ENCODE measurements at places on chromosomes 3 and 15.

- DNase-seq: peak; percentile 58
These were observed 136.0 kb upstream of the RARB start for GRCh38 chr3:25292036-25292435.

GRCh38 chr3:3134750-3135448 lies 8.2 kb downstream of the TRNT1 start:
- DNase-seq: no peak

- DNase-seq: no peak
These were observed 179.5 kb downstream of the WNT5A start for GRCh38 chr3:55307622-55308021.

DNA sequence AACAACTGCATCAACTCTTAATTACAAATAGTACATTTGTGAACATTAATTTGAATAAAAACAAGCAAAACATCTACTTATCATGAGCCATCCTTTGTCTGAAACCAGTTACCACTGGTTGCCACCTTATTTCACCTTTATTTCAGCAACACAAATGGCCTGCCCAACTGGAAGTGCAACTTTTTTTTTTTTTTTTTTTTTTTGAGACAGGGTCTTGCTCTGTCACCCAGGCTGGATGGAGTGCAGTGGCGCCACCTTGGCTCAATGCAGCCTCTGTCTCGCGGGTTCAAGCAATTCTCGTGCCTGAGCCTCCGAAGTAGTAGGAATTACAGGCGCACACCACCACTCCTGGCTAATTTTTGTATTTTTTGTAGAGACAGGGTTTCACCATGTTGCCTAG lies 13.1 kb downstream of the WDR82 start:
- no peak for DNase-seq

GRCh38 chr3:197960694-197961581 lies 921 bp downstream of the LMLN start:
- peak; percentile 13 for DNase-seq

DNA sequence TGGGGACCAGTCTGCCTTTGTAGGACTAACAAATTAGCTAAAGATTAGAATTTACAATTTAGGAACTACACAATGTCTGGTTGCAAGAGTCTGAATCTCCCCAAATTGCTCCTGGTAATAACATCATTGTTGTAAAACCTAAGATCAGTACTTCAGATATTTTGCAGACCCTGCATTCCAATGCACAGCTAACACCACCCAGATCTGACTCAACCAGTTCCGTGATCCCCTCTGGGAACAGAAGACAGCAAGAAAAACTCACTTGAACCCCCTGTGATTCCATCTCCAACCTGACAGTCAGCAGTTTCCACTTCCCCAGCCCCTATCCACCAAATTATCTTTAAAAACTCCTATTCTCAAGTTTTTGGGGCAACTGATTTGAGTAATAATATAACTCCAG lies 201.9 kb upstream of the ARPP21 start:
- DNase-seq: no peak

GRCh38 chr3:27666708-27667107 lies 55.4 kb downstream of the EOMES start:
- DNase-seq: peak; percentile 97

GRCh38 chr15:52509500-52510245 lies 19.0 kb downstream of the MYO5A start:
- DNase-seq: peak; percentile 25

DNA sequence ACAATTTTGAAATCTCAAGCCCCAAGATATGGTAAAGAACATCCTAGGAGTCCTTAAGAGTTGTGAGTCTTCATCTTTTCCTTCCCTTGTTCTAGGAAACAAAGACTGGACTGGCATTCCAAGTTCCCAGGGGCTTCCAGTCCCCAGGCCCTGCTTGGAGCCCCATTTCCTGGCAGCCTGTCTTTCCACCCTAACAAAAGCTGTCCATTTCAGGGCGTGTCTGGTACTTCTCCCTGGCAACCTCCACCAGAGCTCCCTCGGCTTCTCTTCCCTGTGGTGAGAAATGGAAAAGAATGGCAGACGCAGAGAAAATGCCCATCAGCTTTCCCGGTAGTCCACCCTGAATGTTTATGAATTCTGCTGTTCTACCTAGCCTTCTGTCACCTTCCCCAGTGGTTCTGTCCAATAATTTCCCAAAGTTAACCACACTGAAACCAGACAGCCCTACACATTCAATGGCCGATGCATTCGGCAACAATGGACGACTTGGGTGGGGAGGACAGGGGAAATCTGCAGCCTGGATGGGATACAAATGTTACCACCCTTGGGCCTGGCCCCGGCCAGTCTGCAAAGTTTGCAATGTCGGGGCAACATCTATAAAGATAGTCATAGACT lies 6.8 kb downstream of the RAB6B start:
- DNase-seq: no peak

- no peak for DNase-seq
These were observed 49.0 kb upstream of the SLC4A7 start for GRCh38 chr3:27533261-27533607.

- DNase-seq: peak; percentile 24
These were observed 19.2 kb downstream of the ZIC1 start for GRCh38 chr3:147428326-147428725.

DNA sequence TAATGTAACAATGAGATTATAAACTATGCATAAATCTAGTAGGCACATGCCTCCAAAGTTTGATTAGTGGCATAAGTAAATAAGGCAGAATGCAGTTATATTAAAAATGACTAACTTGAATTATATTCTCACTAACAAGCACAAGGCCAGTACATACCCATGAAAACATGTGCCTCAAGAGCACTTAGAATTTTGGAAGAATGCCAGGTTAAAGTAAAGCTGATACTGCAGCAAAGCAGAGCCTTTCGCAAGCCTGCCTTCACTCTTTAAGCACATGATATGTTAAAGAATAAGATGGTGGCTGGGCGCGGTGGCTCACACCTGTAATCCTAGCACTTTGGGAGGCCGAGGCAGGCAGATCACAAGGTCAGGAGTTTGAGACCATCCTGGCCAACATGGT lies 49.0 kb downstream of the KBTBD12 start:
- peak; percentile 24 for DNase-seq

- DNase-seq: no peak
These were observed 24.4 kb downstream of the MCCC1 start for GRCh38 chr3:183074881-183075280.

GRCh38 chr3:11757441-11757875 lies 89.2 kb downstream of the TAMM41 start:
- DNase-seq: no peak

DNA sequence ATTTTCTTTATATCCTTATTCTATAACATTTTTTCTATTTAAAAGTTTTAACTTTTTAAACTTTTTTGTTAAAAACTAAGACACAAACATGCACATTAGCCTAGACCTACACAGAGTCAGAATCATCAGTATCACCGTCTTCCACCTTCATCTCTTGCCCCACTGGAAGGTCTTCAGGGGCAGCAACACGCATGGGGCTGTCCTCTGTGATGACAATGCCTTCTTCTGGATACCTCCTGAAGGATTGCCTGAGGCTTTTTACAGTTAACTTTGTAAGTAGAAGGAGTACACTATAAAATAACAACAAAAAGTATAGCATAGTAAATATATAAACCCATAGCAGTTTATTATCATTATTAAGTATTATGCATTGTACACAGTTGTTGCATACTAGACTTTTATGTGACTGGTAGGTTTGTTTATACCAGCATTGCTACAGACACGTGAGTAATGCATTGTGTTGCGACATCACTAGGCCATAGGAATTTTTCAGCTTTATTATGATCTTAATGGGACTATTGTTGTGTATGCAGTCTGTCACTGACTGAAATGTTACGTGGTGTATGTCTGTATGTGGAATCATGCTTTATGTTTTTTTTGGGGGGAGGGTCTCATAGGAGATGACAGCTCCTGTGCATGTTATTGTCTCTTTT lies 18.2 kb downstream of the ATP1B3 start:
- no peak for DNase-seq

DNA sequence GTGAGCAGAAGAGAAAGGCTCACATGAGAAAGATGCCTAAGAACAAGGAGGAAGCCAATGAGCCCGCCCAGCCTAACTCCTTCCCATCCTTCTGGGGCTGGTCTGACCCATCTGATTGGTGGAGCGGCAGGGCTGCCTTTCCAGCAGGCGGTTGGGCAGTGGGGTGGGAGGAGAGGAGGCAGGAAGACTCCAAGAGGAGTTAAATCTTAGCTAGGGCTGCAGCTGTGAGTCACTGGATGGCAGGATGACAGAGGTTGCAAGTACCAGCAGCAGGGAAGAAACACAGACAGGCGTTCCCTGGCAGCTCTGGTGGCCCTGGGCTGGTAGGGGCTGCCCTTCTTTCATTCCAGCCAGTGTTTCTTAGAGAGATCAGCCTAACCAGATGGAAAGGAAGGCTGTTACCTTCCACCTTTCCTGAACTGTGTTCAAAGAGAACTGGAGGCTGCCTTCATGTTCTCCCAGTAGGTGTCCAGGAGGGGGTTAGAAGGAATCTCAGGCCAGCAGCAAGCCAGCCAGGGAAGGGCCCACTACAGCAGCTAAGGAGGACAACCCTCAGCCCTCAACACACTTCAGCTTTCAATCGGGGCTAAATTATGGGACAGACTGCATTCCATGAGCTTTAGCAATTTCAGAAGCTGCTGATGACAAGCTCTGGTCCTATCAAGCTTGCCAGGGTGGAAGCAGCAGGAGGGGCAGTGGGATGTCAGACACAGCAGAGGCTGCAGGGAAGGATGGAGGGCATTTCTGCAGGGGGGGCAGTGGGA lies 50.3 kb downstream of the CHSY1 start:
- peak; percentile 57 for DNase-seq

GRCh38 chr3:159080821-159081220 lies 279.0 kb downstream of the MFSD1 start:
- DNase-seq: no peak

GRCh38 chr15:53448232-53449015 lies 311.0 kb downstream of the WDR72 start:
- DNase-seq: peak; percentile 47

GRCh38 chr3:29973763-29974162 lies 632.6 kb upstream of the TGFBR2 start:
- DNase-seq: no peak

GRCh38 chr15:39555885-39556284 lies 25.0 kb upstream of the THBS1 start:
- no peak for DNase-seq

- peak; percentile 26 for DNase-seq
These were observed 11.8 kb downstream of the PLXNA1 start for GRCh38 chr3:126994661-126995245.

DNA sequence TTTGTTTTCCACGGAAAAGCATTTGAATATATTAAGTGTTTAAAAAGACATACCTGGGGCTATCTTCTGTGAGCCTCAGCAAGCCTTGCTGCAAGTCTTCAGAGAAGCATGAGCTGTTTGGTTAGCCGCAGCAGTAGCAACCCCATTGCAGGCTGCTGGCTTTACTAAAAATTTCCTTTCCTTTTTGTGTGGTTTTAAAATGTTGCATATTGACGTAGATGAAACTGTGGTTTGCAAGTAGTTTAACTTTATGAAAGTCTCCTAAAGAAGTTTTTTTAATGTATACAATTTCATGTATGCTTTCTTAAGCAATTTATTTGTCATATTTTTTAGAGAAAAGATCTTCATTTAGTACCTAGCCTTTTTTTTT lies at the start of gene GPR171:
Gene GPR171, minus strand, starts transcription at position 166 of the 370 bp plus-strand sequence. CDS start 3,830 bp downstream, outside the sequence.
- no peak for DNase-seq

DNA sequence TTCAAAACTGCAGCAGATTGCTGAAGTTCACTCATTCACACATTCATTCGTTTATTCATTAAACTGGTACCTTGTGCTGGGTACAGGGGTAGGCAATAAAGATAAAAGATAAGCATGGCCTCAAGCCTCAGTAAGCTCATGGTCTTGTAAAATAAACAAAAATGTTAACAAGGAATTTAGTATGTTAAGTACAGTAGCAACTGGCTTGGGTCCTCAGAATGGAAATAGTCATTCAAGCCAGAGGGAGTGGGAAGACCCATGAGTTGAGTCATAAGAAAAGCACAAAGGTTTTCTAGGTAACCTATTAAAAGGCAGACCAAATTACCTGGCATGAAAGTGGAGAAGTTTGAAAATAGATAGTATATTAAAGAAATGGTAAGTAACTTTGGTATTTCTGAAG lies 163.3 kb downstream of the CDIN1 start:
- no peak for DNase-seq

DNA sequence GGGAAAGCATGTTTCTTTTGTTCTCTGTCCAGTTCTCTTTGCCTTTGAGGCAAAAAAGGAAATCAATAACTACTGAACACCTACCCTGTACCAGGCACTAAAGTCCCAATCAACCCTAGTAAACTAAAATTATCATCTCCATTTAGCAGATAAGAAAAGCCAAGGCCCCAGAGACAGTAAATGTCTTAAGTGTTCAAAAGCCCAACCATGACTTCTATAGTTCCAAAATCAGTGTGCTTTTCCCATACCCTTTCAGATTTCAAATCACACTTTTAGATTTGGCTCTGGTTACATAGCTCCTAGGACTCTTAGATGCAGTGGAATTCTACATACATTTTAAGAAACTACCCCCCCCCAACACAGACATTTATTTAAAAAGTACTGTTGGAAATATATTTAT lies 63.5 kb downstream of the UACA start:
- no peak for DNase-seq

DNA sequence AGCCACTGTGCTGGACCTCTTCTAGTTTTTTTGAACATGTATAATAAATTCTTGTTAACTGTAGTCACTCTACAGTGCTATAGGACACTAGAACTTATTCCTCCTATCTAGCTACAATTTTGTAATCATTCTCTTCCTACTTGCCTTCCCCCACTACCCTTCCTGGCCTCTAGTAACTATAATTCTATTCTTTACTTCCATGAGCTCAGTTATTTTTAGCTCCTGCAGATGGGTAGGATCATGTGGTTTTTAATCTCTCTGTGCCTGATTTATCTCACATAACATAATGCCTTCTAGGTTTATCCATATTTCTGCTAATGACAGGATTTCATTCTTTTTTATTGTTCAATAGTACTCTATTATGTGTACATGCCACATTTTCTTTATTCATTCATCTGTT lies 113.2 kb upstream of the FGF7 start:
- no peak for DNase-seq

- DNase-seq: peak; percentile 16
These were observed 815 bp downstream of the SPINT1 start for GRCh38 chr15:40844696-40845030.

DNA sequence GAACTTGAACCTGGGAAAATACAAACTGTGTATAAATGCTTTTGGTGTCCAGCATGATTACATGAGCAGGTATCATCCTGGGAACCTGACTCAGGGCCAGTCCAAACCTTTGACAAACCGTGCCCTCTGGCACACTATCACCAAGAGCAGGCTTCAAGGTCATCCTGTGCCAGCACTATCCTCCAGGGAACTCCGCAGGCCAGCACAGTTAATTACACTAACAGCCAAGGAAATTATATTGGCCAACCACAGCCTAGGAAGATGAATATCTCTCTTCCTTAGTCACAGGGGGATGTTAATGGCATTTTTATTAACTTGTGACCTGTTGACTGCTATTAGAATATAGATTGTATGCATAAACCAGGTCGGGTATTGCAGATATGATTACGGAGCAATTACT lies 262.0 kb downstream of the TUSC7 start:
- no peak for DNase-seq

GRCh38 chr15:39640665-39641064 lies 59.8 kb downstream of the THBS1 start:
- no peak for DNase-seq

- no peak for DNase-seq
These were observed 269.4 kb upstream of the SUCLG2 start for GRCh38 chr3:67923796-67924195.
